Frontal cortex (tissue), 4 donors: ENCODE measurements at places on chromosomes 2 and 18. TPM values are rescaled to one million over a fixed set of nuclear protein-coding genes. Genes with fewer than 3 reads are reported as not detected.

The PLCD4 gene
- total RNA-seq, result 1.2 TPM

The DSG4 gene
- total RNA-seq, result under 0.01 TPM

The DCDC2C gene
- 1.2 TPM for total RNA-seq

GRCh38 chr18:5197461-5197860 is 404 bp upstream of the AKAIN1 start:
- DNase-seq, result no peak

DNA sequence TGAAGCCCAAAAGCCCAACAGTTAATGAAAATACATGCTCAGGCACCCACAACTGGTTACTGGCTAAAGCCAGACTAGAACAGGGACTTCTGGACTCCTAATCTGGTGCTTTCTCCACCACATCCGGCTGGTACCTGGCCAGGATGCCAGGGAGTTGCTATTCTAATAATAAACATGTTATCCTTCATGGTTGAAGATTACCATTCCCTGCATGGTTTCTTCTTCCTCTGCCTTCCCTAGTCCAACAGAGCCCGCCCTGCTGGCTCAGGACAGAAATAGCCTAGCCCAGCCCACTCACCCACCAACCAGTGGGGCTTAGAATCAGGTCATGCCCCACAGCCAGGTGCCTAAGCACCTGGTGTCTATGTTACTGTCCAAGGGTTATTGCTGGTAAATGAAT is 184.2 kb downstream of the TMEM247 start:
- no peak for DNase-seq
